ENCODE measurements at places on chromosomes 4 and X.

DNA sequence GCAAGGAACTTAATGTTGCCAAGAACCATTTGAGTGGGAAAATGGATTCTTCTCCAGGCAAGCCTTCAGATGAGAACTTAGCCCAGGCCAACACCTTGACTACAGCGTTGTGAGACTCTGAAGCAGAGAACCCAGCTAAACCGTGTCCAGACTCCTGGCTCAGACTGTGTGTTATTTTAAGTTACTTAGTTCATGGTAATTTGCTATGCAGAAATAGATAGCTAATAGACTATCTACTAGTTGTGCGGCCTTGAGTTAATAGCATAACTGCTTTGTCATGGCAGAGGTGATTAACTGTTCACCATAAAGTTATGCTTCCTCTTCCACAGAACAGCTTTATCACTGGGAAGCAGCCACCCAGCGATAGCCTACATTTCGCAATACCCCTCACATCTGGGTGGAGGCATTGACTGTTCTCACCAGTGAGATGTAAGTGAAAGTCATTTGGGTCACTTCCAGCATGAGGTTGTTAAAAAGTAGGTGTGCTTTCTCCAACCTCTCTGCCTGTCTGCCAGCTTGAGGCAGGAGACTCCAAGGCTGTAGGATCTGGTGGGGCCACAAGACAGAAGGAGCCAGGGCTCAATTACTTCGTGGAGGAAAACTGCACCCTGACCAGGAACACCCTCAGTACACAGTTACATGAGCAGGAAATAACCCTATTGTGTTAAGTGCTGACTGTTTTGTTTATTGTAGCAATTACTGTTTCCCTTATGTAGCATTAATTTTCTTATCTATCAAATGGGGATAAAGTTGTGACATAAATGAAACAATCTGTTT, 94.2 kb downstream of the GPAT3 start:
- no peak for DNase-seq

- no peak for DNase-seq
Measured at GRCh38 chr4:1031956-1032795, 20.8 kb downstream of the FGFRL1 start.

- DNase-seq: no peak
Measured at GRCh38 chrX:135307171-135307570, 2.1 kb upstream of the ETDC start.

DNA sequence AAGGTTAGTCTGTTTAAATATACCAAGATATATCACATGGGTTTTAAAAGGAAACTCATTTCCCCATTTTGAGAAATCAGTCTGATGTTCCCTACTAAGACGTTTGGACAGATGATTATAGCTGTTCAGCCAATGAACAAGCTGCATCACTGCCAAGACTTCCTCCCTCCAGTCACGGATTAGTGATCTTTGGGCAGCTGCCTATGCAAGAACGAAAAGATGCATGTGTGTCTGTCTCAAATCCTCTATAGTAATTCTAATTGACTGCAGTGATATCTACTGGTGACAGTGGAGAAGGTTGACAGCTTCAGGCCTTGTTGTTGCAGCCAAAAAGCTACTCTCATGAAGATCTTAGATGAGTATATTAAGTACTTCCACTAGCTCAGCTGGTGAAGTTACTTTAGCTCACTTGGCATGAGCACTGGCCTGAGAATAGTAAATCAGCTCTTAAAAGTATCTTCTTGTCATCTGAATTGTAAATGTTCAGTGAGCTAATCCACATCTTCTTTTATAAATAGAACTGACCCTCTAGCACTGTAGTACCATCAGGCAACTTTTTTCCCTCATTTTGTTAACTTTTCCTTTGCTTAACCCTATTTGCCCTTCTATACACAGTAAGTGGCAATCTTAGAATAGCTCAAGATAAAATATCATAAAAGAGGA, 134.5 kb upstream of the PCDH10 start:
- no peak for DNase-seq

GRCh38 chr4:8221476-8221875, 22.4 kb downstream of the SH3TC1 start:
- DNase-seq: no peak

DNA sequence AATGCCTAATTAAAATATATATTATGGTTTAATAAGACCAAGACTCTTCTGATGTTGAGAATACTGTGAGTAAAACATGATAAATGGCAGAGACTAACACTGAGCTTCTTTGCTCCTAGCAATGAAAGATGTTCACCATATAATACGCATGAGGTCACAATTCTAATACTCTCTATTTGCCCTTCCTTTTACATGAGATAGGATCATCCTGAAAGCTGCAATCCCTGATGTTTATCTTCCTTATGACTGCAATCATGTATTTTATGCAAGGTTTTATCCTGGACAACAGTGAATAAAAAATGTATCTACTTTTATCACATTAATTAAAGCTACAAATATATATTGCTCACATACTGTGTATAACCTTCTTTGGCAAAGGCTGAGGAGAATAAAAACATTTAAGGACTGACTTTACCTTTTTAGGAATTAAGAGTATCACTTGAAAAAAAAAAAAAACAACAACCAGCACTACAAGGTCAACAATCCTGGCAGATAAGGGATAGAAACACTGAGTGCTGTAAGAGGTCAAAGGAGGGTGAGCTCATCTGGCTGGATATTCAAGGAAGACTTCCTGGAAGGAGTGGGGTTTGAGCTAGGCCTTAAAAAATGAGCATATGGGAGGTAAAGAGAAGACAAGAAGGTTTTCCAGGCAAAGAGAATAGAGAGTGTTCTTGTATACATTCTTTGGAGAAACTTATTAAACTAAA, 99.9 kb downstream of the AREG start:
- DNase-seq: no peak

DNA sequence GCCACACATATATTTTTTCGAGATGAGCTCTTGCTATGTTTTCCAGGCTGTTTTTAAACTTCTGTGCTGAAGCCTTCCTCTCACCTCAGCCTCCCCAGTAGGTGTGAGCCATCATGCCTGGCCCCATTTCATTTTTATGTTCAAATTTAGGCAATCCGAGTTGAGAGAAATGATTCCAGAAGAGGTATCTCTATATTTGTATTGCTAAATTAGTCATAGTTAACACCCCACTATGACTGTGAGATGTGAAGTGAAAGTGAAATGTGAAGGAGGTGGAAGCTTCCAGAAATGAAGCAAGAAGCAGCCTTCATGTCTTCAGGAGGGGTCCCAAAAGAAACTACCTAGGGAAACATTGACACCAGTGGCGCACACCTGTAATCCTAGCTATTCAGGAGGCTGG, 17.7 kb downstream of the APELA start:
- no peak for DNase-seq

- DNase-seq: no peak
Measured at GRCh38 chr4:65033899-65034298, 624.6 kb upstream of the TECRL start.

GRCh38 chrX:13110433-13111324, 66.3 kb upstream of the FAM9C start:
- peak; percentile 60 for DNase-seq

GRCh38 chr4:72857787-72858186, 211.7 kb downstream of the COX18 start:
- DNase-seq: no peak

- no peak for DNase-seq
Measured at GRCh38 chrX:68717663-68718442, 70.4 kb downstream of the STARD8 start.

DNA sequence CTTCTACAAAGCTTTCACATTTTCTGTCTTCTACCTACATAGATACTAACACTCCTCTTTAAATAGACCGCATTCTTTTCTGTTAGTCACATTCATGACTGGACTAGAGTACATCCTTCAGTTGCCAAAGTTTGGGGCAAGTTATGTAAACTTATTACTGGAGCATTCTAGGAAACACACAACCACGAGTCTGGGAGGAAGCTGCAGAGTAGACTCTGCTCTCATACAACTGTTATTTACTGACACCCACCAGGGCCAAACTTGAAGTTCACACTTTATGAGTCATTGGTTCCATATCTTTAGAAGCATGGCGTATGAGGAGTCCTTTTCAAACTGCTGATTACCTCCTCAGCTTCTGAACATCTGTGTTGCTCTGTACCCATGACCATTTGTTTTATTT, 87.0 kb downstream of the RNF150 start:
- no peak for DNase-seq

- DNase-seq: no peak
Measured at GRCh38 chrX:10582945-10583344, 37.4 kb downstream of the MID1 start.

- DNase-seq: no peak
Measured at GRCh38 chr4:5964030-5964429, 54.2 kb downstream of the C4orf50 start.

DNA sequence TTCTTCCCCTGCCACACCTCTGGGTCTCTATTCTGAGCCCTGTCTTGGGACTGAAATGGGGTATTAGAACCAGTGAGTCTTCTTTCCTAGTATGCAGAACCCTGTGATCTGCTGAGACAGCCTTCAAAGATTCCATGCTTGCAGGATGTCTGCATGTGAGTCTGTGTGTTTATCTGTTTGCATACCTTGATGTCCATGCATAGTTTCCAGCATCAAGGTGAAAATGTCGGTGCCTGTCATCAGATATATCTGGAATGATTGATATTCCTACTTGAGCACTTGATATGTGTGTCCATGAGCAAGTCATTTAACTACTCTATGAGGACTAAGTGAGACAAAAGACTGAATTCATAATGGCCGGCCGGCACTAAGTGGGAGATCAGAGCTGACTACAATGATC, 117.0 kb upstream of the HS3ST1 start:
- no peak for DNase-seq

- DNase-seq: no peak
Measured at GRCh38 chrX:77446029-77446585, 1.1 kb upstream of the FGF16 start.

DNA sequence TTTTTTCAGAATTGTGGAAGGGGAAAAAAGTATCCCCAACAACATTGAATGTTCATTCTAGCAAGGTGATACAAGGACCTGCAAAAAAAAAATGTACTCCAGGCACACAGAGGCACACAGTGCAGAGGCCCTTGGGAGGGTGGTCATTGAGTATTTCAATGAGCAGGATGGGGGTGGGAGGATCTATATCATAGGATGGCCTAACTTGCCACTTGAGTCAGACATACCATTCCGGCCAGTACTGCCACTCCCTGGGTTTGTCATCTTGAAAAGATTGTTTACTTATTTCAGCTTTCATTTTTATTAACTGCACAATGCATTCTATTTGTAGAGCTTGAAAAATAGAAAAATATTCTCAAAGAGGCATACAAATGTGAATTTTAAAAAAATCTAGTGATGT, 18.7 kb downstream of the ZNF595 start:
- DNase-seq: no peak

DNA sequence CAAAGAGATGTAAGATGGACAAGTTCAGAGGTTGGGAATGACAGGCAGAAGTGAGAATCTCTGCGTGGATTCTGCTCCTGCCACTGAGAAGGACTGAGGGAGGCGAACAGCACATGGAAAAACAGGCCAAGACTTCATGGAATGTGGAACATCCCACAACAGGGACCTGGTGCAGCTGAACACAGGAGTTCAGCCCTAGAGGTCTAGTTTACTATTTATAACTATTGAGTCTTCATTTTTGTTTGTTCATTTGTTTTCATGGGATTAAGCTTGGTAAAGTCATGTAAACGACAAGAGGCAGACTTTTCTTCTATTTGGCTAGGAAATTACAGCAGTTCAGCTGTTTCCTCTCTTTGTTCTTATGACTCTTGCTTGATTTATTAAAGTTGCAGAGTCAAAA, 234.5 kb downstream of the MAML3 start:
- DNase-seq: no peak

- DNase-seq: peak; percentile 19
Measured at GRCh38 chrX:118726887-118727685, at the start of gene IL13RA1. Gene IL13RA1, plus strand, starts transcription at chrX:118727606. Its CDS starts 33 bp downstream, at chrX:118727639.

DNA sequence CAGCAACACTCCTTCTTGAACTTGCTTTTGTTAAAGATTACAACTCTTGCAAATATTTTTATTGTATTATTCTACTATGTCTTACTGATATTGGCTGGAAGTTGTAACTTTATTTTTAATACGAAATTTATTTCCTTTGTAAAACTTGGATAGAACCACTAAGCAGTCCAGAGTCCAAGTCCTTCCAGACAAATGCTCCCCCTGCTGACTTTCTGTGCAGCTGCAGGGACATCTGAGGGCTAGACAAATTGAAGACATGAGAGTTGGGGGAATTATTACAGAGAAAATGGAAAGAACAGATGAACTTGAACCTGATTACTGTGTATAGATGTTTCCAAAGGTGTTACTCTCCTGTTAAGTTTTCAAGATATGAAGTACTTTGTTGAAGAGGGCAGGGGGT, 238.8 kb downstream of the GRIA3 start:
- DNase-seq: no peak

- DNase-seq: no peak
Measured at GRCh38 chr4:8754634-8755589, 116.7 kb downstream of the HMX1 start.

DNA sequence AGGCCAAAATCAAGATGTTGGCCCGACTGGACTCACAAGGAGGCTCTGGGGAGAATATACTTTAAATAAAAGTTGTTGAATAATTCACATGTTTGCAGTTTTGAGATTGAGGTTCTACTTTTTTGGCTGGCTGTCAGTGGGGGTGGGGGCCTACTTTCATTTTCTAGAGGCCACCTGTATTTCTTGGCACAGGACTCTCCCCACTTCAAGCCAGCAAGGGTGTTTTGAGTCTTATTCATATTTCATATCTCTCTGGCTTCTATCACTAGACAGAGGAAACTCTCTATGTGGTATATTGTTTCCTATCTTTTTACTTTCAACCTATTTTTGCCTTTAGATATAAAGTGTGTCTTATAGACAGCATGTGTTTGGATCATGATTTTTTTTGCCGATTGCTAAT, 266.4 kb downstream of the PRR32 start:
- no peak for DNase-seq

DNA sequence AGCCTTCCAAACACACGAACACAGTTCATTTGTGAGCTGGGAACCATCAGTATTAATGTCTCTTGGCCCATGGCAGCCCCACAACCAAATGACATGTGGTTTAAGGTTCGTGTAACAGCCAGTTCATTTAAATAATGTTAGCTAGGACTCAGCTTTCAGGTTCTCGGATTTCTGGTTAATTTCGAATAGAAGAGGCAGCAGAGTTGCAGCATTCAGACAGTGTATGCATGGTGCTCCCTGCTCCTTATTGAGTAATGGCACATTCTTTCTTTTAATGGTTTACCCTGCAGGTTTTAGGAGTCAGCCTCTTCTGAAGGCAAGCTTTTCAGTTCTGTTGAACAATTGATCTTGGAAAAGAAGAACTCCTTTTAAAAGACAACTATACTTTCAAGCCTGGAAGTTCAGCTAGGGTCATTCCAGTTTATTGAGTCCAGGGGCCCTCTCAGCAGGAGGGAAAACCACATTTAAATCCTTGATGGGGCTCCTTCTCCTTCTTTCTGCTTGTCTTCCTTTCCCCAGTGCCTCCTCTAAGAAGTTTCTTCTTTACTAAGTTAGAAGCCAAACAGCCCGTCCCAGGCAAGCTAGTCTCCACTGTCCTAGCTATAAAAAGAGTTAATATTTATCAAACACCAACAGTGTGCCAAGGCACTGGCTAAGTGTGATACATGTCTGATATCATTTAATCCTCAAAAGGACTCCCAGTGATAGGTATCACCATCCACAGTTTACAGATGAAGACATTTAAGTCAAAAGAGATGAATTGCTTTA, 5.0 kb upstream of the RNF175 start:
- no peak for DNase-seq

Measured in GOT3 (cell line).